T-helper 1 cell treated with Interleukin-12 subunit alpha and Interleukin-12 subunit beta and Interleukin-4 antibody, amounts not matched to agents 30 ng/mL and 1 ng/mL, for 36 hours (primary cell): ENCODE measurements at places on chromosomes 13 and 19. TPM values are rescaled to one million over a fixed set of nuclear protein-coding genes. Genes with fewer than 3 reads are reported as not detected.

The ZNF865 gene
- total RNA-seq = 15.8 and 16.8 TPM in 2 replicates

The ZNF283 gene
- 5.8 and 7.0 TPM in 2 replicates for total RNA-seq

The KIR3DL2 gene
- total RNA-seq = 0.80 and 0.96 TPM in 2 replicates

The PBX4 gene
- total RNA-seq = 68.2 and 72.1 TPM in 2 replicates

The PHLDB3 gene
- 23.8 and 24.5 TPM in 2 replicates for total RNA-seq

The FSD1 gene
- 22.0 and 24.2 TPM in 2 replicates for total RNA-seq

The CYP4F8 gene
- not detected in 2 replicates for total RNA-seq

The TMC4 gene
- total RNA-seq = 4.6 and 4.9 TPM in 2 replicates

The PLIN4 gene
- total RNA-seq = not detected in 2 replicates

The TMEM91 gene
- total RNA-seq = 3.8 and 4.9 TPM in 2 replicates

The IRS2 gene
- 2.8 and 2.9 TPM in 2 replicates for total RNA-seq

The SHFL gene
- total RNA-seq = 101 and 105 TPM in 2 replicates

The AMER2 gene
- not detected in 2 replicates for total RNA-seq

The MYO16 gene
- not detected in 2 replicates for total RNA-seq

The CLEC17A gene
- total RNA-seq = not detected in 2 replicates

The LILRA5 gene
- total RNA-seq = not detected in 2 replicates

The KLK15 gene
- not detected in 2 replicates for total RNA-seq

The TUBB4A gene
- 1.5 and 2.4 TPM in 2 replicates for total RNA-seq

The TSKS gene
- 3.5 and 4.0 TPM in 2 replicates for total RNA-seq

The SIGLEC12 gene
- 0.15 TPM in 1 of 2 replicates, not detected in the other for total RNA-seq

The CD37 gene
- 229 and 231 TPM in 2 replicates for total RNA-seq

The ZNF345 gene
- total RNA-seq = 4.8 and 5.7 TPM in 2 replicates

The CXCL17 gene
- total RNA-seq = not detected in 2 replicates

The ZNF256 gene
- total RNA-seq = 4.0 and 5.4 TPM in 2 replicates

The PNMA8B gene
- total RNA-seq = not detected in 2 replicates

The CALR3 gene
- 0.15 TPM in 1 of 2 replicates, not detected in the other for total RNA-seq

The NEK5 gene
- 0.15 TPM in 1 of 2 replicates, not detected in the other for total RNA-seq

The FFAR3 gene
- total RNA-seq = 0.17 and 0.25 TPM in 2 replicates

The DIRAS1 gene
- not detected in 2 replicates for total RNA-seq

The ANKLE1 gene
- 3.7 and 4.5 TPM in 2 replicates for total RNA-seq

The TEX26 gene
- total RNA-seq = not detected in 2 replicates

The NLRP5 gene
- total RNA-seq = not detected in 2 replicates

The SAMD4B gene
- total RNA-seq = 55.5 and 56.0 TPM in 2 replicates

The CYP4F2 gene
- total RNA-seq = not detected in 2 replicates

The LMTK3 gene
- total RNA-seq = 4.5 and 5.0 TPM in 2 replicates

The TSSK6 gene
- 3.1 and 3.6 TPM in 2 replicates for total RNA-seq

The CRLF1 gene
- not detected in 2 replicates for total RNA-seq

The VSTM1 gene
- not detected in 2 replicates for total RNA-seq

The RUBCNL gene
- 2.3 and 3.1 TPM in 2 replicates for total RNA-seq

The SIGLEC9 gene
- 0.12 and 0.29 TPM in 2 replicates for total RNA-seq

The GARIN5A gene
- 0.22 and 0.37 TPM in 2 replicates for total RNA-seq

The GNG7 gene
- total RNA-seq = 0.22 and 0.32 TPM in 2 replicates

The MEIS3 gene
- total RNA-seq = not detected in 2 replicates

The LSR gene
- total RNA-seq = 4.5 and 5.6 TPM in 2 replicates

The ZNF132 gene
- 3.7 and 3.8 TPM in 2 replicates for total RNA-seq

The KLK11 gene
- not detected in 2 replicates for total RNA-seq

The ZNF30 gene
- 3.2 and 3.5 TPM in 2 replicates for total RNA-seq

The SYNGR4 gene
- not detected in 2 replicates for total RNA-seq

The TTC9B gene
- total RNA-seq = not detected in 2 replicates

The MUC16 gene
- total RNA-seq = not detected in 2 replicates

The FAAP24 gene
- 6.0 and 7.0 TPM in 2 replicates for total RNA-seq

The FUT6 gene
- total RNA-seq = not detected in 2 replicates

The C19orf67 gene
- 0.32 and 0.34 TPM in 2 replicates for total RNA-seq

The ZNF426 gene
- 11.3 and 12.8 TPM in 2 replicates for total RNA-seq

The TINCR gene
- 0.76 and 0.83 TPM in 2 replicates for total RNA-seq

The ZNF85 gene
- 10.4 and 11.9 TPM in 2 replicates for total RNA-seq

The PRPF31 gene
- total RNA-seq = 71.4 and 76.7 TPM in 2 replicates
